ENCODE measurements at places on chromosomes 12 and 14.
A peak's percentile ranks its signal among the peaks of the same experiment; 100 is the strongest.

DNA sequence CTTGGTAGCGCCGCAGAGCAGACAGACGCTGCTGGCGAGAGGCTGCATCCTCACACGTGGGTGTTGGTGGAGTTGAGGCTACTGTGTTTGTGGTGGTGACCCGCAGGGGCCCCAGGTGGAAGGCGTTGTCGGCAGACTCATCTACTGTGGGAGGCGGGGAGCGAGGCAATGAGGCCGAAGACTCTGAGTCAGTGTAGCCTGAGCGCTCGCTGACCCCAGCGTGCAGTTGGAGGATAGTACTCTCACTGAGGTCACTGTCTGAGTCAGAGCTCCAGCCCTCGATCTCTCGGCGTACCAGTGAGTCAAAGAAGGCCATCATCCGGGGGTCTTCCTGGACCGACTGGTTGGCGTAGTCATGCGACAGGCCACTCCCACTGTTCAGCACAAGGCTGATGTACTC lies 76.0 kb upstream of the ACTN1 start:
- DNase-seq, result no peak

- DNase-seq, result no peak
Measured at GRCh38 chr12:127670294-127670693, 596.7 kb upstream of the TMEM132C start.

DNA sequence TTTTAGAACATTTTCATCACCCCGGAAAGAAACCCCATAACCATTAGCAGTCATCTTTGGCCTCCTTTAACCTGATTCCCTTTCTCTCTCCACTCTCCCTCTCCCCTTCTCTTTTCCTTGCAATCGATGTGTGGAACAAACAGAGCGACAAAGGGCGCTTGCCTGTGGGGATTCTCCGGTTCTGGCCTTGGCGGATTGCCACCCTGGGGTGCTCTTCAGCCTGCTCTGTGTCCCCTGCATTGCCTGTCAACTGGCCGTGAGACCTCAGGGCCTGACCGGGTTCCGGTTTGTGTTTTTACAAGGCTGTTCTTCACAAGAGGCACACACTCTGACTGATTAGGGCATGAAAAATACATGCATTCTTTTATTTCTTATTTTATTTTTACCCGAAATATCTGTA lies 27.8 kb downstream of the LRTM2 start:
- DNase-seq, result no peak

DNA sequence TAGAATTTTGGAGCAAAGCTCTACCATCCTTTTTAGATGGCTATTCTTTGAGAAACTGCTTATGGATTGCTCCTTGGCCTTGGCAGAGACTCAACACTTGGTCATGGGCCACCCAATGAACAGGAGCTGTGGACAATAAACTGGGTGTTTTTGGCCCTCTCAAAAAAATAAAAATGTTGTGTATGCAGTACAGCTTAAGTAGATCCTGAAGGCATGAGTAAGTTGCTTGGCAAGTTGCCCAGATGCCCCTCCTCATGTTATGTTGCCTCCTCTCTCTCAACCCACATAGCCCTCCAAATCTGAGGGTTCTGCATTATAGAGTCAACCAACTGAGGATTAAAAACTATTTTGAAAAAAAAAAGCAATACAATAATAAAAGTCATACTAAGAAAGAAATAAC lies 124.9 kb downstream of the ATP23 start:
- DNase-seq, result no peak

GRCh38 chr12:8822298-8822697 lies at the start of gene A2ML1:
Gene A2ML1 (plus strand): TSS chr12:8822621. CDS start chr12:8822652, 31 bp downstream.
- no peak for DNase-seq

GRCh38 chr12:56634242-56634836 lies 4.2 kb upstream of the BAZ2A start:
- no peak for DNase-seq

- no peak for DNase-seq
Measured at GRCh38 chr12:45259675-45260074, 43.8 kb downstream of the ANO6 start.

- no peak for DNase-seq
Measured at GRCh38 chr12:115375186-115375991, 691.4 kb upstream of the TBX3 start.

DNA sequence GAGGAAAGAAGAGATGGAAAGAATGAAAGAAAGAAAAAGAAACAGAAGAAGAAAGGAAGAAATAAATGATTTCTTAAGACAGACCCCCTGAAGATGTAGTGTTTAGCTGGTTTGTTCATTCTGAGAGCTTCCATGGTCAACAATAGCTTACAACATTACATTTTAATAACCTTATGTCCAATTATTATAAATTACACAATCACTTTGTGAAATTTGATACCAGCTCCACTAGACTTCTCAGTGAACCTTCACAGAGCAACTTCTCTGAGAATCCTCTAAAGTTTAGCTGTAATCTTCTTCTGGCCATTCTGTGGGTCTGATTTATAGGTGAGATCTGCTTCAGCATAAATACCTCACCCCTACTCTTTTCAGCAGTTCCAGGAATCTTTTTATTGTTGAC lies 27.9 kb downstream of the SIX1 start:
- DNase-seq, result no peak

DNA sequence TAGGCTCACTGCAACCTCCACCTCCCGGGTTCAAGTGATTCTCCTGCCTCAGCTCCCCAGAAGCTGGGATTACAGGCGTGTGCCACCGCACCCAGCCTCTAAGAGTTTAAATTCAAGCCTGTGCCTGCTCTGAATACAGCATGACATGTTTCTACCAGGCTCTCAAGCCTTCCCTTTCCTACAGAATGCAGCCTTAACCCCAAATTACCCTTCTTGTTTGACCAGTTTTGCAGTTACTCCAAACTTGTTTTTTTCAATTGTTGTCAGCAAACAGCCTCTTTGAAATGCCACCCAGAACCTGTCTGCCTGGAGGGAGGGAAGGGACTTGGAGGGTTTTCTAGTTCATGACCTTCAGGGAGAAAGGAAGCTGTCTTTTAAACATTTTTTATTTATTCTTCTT lies 15.4 kb downstream of the GLTP start:
- no peak for DNase-seq

- DNase-seq, result no peak
Measured at GRCh38 chr14:23115039-23115731, 3.9 kb downstream of the CEBPE start.

DNA sequence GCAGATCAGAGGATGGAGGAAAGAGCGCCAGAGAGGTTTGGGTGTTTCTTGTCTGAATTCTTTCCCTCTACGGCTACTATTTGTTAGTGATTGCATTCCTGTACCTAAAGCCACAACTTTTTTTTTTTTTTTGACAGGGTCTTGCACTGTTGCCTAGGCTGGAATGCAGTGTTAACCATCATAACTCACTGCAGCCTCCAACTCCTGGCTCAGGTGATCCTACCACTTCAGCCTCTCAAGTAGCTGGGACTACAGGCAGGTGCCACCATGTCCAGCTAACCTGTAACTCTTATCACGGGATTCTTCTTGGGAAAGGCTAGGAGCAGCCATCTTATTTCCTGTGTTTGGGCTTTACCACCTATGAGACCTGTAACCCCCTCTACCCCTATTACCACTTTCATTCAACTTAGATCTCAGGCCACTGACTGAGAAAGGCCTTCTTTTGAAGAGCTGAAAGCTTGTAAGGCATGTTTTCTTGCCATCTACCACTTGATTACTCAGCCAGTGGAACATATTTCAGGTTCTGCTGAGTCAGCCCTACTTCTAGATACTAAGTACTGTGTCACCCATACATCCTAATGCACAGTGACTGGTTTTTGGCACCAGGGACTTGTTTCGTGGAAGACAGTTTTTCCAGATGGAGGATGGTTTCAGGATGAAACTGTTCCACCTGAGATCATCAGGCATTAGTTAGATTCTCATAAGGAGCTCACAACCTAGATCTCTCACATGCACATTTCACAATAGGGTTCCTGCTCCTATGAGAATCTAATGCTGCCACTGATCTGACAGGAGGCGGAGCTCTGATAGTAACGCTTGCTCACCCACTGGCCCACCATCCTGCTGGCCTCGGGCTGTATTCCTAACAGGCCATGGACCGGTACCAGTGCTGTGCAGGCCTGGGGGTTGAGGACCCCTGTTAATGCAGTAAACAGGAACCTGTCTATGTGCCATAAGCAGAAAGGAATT lies 6.9 kb downstream of the VEZT start:
- no peak for DNase-seq

DNA sequence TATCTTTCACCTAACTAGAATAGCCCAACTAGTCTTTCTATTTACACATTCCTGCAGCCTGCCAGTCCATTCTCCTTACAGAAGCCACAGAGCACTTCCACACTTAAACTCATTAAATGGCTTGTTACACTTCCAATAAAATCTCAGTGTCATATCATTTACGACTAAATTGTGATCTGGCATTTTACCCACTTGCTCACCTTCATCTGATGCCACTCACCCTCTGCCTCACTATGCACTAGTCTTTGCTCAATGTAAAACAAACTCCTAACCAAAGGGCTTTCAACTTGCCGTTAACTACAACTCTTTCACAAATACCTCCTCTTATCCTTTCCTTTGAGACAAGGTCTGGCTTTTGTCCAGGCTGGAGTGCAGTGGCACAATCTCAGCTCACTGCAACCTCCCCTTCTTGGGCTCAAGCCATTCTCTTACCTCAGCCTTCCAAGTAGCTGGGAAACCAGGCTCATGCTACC lies 24.1 kb downstream of the YAF2 start:
- DNase-seq, result no peak

DNA sequence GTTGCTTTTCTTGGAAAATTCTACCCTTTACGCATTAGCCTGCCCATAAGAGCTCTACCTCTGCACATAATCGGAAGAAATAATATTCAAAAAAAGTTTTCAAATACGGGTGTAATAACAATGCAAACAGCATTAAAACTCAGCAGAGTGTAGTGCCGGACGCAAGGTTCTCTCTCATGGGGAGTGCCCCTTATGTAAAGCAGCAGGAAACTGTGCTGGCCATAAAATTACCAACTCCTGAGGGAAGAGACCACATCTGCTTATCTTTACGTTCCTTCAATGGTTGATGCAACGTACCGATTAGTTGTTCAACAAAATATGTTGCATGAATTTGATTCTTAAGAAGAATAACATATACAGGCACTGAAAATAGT lies 118.7 kb upstream of the TMCC3 start:
- no peak for DNase-seq

DNA sequence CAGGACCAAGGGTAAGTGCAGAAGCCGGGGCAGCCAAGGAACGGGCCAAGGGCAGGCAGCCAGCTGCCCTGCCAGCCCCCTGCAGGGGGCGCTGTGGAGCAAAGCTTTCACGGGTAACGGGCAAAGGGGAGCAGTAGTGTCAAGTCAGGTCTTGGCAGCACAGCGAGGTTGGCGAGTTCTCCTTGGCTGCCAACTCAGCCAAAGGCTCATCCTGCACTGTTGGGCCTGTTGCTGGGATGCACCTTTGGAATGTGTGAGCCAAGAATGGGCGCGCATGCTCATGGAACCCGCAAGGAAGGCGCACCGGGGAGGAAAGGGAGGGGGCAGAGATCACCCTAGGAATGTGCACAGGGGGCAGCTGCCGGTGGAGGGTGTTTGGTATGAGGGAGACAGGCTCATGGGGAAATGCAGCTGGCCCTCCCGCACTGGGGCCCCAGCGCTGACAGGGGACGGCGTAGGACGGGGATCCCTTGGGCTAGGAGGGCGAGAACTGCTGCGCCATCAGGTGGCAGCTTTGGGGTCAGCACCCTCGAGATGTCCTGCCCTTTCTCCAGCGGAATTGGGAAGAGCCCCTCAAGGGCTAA lies 138.0 kb downstream of the ASCL4 start:
- peak; percentile 43 for DNase-seq

GRCh38 chr14:89652352-89652751 lies 235.3 kb upstream of the FOXN3 start:
- no peak for DNase-seq

DNA sequence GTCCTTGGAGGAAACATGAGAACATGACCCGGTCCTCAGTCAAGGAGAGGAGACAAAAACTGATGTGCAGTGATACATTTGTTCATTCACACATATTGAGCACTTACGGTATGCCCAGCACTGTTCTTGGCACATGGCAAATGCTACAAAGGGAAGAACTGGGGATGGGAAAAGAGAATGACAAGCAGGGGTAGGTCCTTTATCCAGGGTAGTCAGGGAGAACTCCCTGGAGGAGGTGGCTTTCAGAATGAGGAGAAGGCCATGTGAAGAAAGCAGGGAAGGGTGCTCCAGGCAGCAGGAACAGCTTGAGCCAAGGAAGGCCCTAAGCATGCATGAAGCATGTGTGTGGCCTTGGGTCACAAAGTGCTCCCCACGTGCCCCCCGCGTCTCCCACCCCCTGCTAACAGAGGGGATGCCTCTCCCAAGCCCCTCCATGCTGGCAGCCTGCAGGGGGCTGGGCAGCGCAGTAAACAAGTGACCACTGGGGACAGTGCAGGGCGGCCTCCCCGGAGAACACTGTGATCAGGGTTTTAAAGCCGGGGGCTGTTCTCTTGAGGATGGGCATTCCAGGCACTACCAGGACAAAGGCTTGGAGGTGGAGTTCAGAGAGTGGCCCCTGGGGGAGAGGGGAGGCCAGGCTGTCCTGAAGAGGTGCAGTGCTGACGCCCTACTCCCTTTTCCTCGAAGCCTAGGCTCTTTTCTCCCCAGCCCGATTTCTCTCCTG lies 71.0 kb downstream of the PHETA1 start:
- no peak for DNase-seq

DNA sequence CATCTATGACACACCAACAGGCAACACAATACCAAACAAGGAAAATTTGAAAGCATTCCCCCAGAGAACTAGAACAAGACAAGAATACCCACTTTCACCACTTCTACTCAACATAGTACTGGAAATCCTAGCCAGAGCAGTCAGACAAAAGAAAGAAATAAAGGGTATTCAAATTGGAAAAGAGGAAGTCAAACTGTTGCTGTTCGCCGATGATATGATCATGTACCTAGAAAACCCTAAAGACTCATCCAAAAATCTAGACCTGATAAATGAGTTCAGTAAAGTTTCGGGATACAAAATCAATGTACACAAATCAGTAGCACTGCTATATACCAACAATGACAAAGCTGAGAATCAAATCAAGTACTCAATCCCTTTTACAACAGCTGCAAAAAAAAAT lies 8.1 kb upstream of the ATL1 start:
- no peak for DNase-seq

DNA sequence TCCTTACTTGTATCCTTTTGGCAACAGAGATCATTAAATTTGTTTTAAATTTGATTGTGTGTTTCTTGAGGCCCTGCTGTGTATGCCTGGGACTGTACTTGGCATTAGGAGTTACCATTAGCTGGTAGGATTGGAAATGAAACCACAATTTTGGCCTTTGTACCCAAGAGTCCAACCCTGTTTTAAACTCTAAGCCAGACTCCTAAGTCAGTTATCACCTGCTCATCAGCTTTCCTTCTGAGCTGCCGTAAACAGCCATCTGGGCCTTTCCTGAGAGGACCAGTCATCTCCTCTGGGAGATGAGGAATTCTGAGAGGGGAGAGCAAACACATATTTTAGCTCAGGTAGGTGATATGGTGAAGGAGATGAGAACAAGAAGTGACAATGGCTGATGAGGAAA lies 74.3 kb upstream of the SRSF5 start:
- DNase-seq, result no peak

DNA sequence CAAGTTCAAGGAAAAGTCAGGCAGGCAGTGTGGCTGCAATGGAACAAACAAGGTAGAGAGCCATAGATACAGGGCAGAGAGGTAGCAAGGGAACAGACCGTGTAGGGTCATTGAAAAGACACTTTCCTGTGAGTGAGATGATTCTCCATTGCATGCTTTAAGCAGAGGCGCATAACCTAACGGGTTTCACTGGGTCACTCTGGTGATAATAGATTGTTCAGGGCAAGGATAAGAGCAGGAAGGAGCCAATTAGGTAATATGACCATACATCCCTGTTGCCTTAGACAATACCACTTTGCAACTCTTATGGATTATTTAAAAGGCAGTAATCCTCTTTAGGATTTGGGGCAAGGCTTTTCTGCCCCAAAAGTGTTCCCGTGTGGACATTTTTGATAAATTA lies 214.1 kb downstream of the PTPRO start:
- DNase-seq, result no peak
